ENCODE measurements at places on chromosomes 12 and 14.

DNA sequence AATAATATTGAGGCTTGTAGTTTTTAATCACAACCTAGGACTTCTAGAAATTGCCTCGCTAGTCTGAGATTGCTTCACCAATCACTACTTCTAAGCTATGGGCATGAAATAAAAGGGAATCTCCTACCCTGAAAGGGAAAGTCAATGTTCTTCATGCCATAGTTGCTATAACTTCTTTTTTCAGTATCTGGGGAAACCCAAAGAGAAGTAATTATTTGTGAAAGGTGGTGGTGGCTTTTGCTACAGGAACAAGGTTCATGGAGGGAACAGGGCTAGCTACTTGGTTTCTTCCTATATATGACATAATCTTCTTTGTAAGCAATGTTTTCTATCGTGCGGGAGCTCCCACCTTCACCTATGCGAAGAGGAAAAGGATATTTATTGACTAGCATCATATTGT lies 61.6 kb upstream of the DNM1L start:
- H3K36me3 ChIP-seq = no peaks in the 10 kb centered on the region
- no peak overlapping the region for H3K4me3 ChIP-seq
- H3K27ac ChIP-seq = no peak overlapping the region
- DNase-seq = no peak
- H3K4me1 ChIP-seq = no peaks in the 10 kb centered on the region
- H3K27me3 ChIP-seq = no peaks in the 10 kb centered on the region

DNA sequence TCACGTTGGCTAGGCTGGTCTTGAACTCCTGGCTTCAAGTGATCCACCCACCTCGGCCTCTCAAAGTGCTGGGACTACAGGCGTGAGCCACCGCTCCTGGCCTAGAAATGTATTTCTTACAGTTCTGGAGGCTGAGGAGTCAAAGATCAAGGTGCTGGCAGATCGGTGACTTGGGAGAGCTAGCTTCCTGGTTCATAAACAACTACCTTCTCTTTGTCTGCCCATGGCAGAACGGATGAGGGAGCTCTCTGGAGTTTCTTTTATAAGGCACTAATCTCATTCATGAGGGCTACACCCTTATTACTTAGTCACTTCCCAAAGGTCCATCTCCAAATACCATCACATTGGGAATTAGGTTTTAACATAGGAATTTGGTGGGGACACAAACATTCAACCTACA lies 38.9 kb downstream of the SLC17A8 start:
- H3K4me1 ChIP-seq = no peaks in the 10 kb centered on the region
- H3K27me3 ChIP-seq = no peaks in the 10 kb centered on the region
- no peaks in the 10 kb centered on the region for H3K36me3 ChIP-seq
- no peak overlapping the region for H3K27ac ChIP-seq

- no peak overlapping the region for H3K27ac ChIP-seq
- H3K4me3 ChIP-seq = peak overlapping the region; percentile 75
- peak; percentile 54 for DNase-seq
- H3K36me3 ChIP-seq = peaks cover 3% of the 10 kb centered on the region
These were observed 36.4 kb upstream of the STON2 start for GRCh38 chr14:81436296-81437138.

- H3K27me3 ChIP-seq = no peaks in the 10 kb centered on the region
- peaks cover under 1% of the 10 kb centered on the region for H3K36me3 ChIP-seq
- no peak overlapping the region for H3K27ac ChIP-seq
- no peak overlapping the region for H3K4me3 ChIP-seq
These were observed 4.6 kb upstream of the VRK1 start for GRCh38 chr14:96792591-96792990.

Data from activated T-cell treated with anti-CD3 and anti-CD28 coated beads, Interleukin-2, amount 50 U/mL, for 72 hours (primary cell).